ENCODE measurements at places on chromosomes 12 and 14.

- no peak for DNase-seq
Observed at GRCh38 chr12:130201037-130201436, 38.8 kb downstream of the FZD10 start.

DNA sequence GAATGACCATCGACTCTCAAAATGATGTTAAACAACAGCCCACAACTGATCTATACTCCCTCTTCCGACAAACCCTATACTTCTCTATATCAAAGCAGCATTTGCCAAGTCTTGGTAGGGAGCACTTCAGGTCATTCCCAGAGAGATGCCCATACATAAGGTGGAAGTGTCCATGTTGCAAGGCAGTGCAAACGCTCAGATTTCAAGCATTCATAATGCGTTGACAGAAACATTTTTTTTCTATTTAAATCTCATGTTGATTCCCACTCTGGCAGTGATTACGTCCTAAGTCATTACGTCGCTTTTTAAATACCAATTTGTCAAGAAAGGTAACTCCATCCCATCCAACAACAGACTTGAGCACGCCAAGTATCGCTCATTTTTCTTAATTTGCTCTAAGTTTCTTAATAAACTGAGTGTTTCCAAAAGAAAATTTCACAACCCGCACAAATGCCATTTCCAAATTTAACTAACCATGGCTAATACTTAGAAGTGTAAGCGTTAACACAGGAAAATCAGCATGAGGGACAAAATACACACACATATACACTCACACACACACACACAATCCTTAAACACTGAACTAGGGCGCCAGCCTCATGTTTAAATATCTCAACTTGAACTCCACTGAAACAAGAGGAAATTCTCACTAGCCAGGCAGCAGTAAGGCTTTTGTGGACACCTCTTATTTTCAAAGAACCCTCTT is 1.1 kb downstream of the GXYLT1 start:
- no peak for DNase-seq

DNA sequence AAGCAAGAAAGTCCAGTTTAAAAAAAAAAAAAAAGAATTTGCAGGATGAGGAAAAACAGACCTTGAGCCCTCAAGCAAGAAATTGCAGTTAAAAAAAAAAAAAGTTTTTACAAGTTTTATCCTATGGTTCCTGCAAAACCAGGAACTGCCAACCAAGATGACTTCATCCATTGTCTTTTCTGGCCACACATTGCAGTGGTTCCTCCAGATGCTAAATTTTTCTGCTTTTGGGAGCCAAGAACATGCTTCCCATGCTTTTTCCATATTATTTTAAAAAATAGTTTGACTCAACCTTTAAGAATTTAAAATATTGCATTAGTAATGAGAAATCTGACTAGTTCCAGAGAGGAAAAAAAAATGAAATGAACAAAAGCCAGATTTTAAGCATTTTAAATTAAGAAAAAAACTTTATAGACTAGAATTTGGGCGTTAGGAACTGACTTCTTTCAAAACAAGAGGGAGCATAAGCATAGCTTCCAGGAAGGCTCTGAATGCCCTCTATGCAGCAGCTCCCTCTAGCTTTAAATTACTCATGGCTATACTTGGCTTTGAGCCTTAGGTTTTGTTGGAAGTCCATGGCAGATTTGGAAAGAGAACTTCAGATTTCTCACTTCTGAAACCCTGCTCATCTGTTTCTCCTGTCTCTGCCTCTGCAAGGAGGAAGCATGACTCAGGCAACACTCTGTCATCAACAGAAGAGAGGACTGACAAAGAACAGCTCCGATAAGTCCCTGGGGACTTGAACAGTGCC is 124.5 kb downstream of the GPR65 start:
- DNase-seq: no peak

GRCh38 chr12:53575502-53576249 is 50.5 kb downstream of the ATF7 start:
- no peak for DNase-seq

- no peak for DNase-seq
Observed at GRCh38 chr12:110907583-110907982, 12.8 kb downstream of the MYL2 start.

Data from brain pericyte (primary cell).